ENCODE measurements at places on chromosomes 16 and 17.

GRCh38 chr17:79777894-79778503, at the start of gene CBX2:
TSS of gene CBX2 (plus strand) at chr17:79778148. CDS start at chr17:79778236, 88 bp downstream.
- DNase-seq = peak; percentile 72

DNA sequence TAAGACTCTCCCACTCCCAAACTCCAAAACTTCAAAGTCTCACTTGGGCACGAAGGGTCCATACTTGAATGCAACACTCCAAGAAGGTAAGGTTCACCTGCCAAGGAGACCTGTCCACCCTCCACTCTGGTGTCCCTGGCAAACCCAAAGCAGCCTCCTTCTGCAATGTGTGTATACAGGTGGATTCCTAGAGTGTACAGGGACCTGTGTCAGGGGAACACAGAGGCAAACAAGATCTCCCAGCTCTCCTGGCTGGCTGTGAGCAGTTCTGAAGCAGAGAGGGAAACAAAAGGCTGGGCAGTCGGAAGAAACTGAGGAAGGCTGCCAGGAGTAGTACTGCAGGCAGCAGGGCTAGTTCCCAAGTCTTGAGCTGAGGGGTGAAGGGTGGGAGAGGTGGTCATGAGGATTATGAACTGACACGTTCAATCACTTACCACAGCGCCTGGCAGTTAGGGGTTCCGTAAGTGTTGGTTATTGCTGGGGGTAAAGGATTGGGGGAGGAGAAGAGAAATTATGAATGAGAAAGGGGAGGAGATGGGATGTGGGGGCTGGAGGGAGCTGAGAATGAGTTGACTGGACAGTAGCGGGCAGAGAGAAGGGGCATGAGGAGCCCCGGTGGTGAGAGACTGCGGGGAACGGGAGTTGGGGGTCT, 795 bp downstream of the KCTD13 start:
- no peak for DNase-seq

GRCh38 chr16:65271996-65272395, 150.1 kb upstream of the CDH11 start:
- no peak for DNase-seq

GRCh38 chr17:73949903-73950592, 253.4 kb upstream of the RPL38 start:
- no peak for DNase-seq

DNA sequence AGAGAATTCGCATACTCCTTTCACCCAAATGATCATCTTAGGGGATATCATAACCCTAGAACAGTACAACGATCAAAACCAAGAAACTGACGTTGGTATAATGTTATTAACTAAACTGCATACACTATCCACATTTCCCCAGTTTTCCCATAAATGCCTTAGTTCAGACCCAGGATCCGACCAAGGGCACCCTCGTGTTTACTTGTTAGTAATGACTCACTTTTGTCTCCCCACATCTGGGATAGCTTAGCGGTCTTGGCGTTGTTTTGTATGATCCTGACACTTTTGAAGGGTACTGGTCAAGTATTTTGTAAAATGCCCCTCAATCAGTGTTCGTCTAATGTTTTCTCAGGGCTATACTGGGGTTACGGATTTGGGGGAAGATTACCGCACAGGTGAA, 8.0 kb downstream of the HS3ST3A1 start:
- no peak for DNase-seq

DNA sequence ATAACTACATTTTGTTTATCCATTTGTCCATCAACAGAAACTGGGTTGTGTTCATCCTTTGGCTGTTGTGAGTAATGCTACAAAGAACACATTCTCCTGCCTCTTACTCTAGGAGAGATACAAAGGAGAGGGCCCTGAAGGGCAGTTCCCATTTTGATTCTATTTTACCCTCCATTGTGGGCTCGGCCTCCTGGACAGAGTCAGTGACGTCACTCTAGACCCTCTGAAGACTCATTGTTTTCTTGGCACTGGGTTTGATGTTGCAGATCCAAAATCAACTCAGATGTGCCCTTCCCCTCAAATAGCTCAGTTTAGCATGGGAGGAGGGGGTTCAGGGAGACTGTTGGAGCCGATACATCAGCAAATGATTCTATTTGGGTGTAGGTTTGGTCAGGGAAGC, 280.9 kb downstream of the UTP18 start:
- no peak for DNase-seq

DNA sequence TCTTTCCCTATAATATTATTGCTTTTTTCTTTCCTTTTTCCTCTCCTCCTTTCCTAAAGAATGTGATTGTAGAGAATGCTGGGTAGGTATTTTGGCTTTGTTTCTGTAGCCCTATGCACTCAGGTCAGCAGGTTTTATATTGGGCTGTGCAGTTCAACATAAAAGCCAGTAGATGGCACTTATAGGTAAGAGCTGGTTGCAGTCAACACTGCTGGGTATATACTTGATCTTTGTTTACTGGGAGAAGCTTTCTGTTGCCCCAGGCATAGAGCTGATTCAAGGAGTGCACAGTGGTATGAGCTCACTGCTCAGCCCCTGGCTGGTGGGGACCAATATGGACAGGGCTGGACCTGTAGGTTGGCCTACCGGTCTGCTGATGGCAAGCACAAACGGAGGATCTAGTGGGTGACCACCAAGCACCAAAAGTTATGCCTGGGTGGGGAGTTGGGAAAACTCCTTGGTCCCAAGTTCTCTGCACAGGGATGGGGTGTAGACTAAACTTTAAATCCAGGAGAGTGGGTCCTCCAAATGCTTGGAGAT, 378.9 kb downstream of the PMP22 start:
- no peak for DNase-seq

GRCh38 chr16:73196670-73197069, 148.7 kb upstream of the ZFHX3 start:
- no peak for DNase-seq

- DNase-seq = no peak
Observed at GRCh38 chr16:81445143-81445961, 744 bp downstream of the CMIP start.

DNA sequence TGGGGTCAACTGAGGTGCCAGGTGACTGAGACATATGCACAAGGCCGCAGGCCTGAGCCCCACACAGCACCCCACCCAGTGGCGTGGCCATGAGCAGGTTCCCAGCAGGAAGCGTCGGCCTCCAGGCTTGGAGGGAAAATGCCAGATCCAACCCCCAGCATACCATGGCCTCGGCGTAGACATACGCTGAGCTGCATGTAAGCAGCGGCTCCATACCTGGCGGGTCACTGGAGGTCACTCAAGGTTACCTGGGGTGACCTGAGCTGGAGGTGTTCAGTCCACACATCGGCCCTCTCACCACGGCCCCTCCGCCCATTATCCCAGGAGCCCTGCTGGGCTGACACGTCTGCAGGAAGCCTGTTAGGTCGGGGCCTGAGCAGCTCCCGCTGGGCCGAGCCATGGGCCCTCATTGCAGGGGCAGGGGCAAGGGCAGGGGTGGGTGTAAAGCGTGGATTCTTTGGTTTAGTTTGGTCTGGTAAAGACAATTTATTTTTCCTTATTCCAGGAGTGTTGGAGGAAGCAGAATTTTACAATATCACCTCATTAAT, 15.2 kb downstream of the KCTD5 start:
- DNase-seq = no peak

DNA sequence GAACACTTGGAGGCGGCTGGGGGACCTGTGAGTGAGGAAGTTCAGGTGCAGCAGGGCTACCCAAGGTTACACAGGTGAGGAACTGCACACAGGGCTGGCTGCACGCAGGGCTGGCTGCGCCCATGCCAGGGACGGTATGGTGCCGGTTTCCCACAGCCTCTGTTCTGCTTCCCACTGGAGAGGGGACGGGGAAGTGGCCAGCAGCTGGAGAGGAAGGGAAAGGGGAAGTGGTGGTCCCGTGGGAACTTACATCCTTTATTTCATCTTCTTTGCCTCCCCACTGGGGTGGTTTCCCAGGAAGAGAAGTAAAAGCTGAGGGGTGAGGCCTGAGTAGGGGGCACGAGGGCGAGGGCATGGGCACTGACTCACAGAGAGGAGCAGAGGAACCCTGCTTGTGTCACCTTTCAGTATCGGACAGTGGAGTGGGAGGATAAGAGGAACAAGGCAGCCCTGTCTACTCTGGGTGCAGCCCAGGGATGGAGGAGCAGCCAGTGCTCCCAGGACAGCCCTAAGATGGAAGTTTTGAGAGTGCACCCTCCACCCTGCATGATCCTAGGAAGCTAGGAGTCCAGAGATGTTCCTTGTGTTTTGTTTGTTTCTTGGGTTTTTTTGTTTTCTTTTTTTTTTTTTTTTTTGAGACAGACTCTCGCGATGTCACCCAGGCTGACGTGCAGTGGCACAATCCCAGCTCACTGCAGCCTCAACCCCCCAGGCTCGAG, 25.5 kb upstream of the CDH1 start:
- DNase-seq = no peak

GRCh38 chr17:74864866-74865395, 5.2 kb upstream of the GRIN2C start:
- DNase-seq = peak; percentile 58

All from stimulated activated CD4-positive, alpha-beta T cell treated with anti-CD3 and anti-CD28 coated beads, TNF-alpha, amount 100 ng/mL, for 4 hours (primary cell).